ENCODE measurements at places on chromosomes 7 and 10.

- no peak for DNase-seq
Measured at GRCh38 chr10:79490400-79491142, 21.8 kb upstream of the EIF5AL1 start.

- DNase-seq: no peak
Measured at GRCh38 chr10:3926675-3927525, 141.9 kb upstream of the KLF6 start.

DNA sequence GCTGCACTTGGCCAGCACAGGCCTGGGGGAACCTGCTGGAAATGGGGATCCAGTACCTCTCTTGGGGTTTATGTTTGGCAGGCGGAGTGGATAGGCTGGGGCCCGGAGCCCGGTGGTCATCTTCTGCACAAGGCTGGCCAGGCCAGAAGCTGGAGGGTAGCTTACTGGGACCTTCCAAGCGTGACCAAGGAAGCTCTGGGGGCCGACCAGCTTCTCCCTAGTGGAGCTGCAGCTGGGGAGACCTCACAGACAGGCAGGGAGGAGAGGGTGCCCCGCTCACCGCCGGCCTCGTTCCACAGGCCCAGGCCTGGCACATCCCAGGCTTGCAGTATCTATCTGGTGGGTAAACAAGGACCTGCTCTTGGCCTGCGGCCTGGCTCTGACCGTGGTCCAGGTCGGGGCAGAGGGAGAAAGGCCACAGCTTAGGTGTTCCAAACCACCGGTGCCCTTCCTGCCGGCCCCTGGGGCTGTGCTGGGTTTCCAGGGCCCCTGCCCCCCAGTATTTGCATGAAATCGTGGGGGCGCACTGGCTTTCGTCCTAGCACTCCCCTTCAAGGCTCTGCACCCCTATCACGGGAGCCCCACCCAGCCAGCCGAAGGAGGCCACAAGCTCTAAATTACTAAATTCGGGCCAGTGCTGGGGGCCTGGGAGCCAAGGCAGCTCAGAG, 1.5 kb upstream of the ELFN1 start:
- DNase-seq: no peak

DNA sequence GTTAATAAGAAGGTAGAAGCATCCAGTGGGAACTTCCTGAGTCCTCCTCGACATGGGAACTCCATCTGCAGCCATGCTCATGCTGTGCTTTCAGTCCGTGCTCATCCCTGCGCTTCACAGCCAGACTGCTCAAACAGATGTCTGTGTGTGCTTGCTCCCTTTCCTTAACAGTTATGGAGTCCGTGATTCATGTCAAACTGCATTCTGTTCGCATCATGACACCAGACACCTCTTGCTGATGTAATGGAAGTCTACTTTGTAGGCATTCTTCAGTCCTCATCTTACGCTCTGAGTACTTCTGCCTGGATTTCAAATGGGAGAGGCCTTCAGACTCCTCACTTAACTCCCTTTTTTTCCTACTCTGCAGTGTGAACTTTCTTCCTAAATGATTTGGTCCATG, 304.9 kb downstream of the SUGCT start:
- no peak for DNase-seq

GRCh38 chr10:75040576-75040975, 70.9 kb upstream of the SAMD8 start:
- no peak for DNase-seq

DNA sequence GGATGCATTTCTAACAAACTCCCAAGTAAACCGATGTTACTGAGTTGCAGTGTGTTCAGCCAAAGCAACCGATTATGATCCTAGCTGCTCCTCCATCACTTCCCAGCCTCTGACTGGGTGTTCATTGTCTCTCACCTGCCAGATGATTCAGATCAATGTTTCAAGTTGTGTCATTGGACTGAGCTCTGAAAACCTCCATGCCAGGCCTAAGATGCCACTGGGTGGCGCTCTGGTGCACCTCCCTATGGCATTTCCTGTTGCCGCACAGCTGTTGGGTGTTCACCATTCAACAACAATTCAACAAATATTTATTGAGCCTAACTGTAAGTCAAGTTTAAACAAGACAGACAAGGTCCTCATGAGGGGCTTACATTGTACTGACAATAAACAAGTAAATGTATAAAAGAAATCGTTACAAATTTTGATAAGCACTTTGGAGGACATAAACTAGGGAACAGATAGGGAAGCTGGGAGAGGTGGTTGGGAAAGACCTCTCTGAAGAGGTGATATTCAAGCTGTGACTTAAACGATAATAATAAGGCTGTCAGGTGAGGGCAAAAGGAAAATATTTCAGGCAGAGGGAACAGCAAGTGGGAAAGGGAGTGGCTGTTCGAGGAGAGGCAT, 22.8 kb downstream of the RGR start:
- no peak for DNase-seq

GRCh38 chr10:1709161-1709560, 28.2 kb downstream of the ADARB2 start:
- DNase-seq: no peak

GRCh38 chr10:12873172-12873571, 128.3 kb downstream of the CCDC3 start:
- no peak for DNase-seq

Measured in T47D (cell line).